ENCODE measurements at places on chromosomes 7 and 10. TPM values are rescaled to one million over a fixed set of nuclear protein-coding genes. Genes with fewer than 3 reads are reported as not detected.

Gene REPIN1
- total RNA-seq, result 101 TPM

Gene ZNF511
- 23.2 TPM for total RNA-seq

Gene GRID2IP
- not detected for total RNA-seq

Gene CALHM1
- not detected for total RNA-seq

Gene CFAP58
- total RNA-seq, result 0.49 TPM

Gene SPDYE2
- not detected for total RNA-seq

Gene PTF1A
- not detected for total RNA-seq

Gene STEAP2
- 50.0 TPM for total RNA-seq

Gene PDE6C
- not detected for total RNA-seq

Gene ASB10
- not detected for total RNA-seq

Gene CPN1
- not detected for total RNA-seq

Gene PPA1
- 158 TPM for total RNA-seq

Gene AQP1
- total RNA-seq, result 36.2 TPM

Gene MASTL
- total RNA-seq, result 10.4 TPM

Gene SDK1
- 0.24 TPM for total RNA-seq

Gene CCDC7
- total RNA-seq, result 16.2 TPM

Gene C10orf71
- total RNA-seq, result not detected

Gene ALOX5
- not detected for total RNA-seq

Gene TFEC
- under 0.01 TPM for total RNA-seq

Gene RGR
- total RNA-seq, result not detected

Gene CALN1
- not detected for total RNA-seq

Gene PSTK
- total RNA-seq, result 1.6 TPM

Gene DOCK1
- total RNA-seq, result 82.8 TPM

Gene MKI67
- 7.0 TPM for total RNA-seq

Gene IKZF1
- total RNA-seq, result not detected

Gene PHYH
- total RNA-seq, result 21.0 TPM

Gene TRPV5
- not detected for total RNA-seq

Gene NKX2-3
- not detected for total RNA-seq

Gene EIF4EBP2
- total RNA-seq, result 63.9 TPM

Gene LRMDA
- total RNA-seq, result 1.5 TPM

Gene FUOM
- total RNA-seq, result 28.4 TPM

Gene SPDYE1
- total RNA-seq, result not detected

Gene ZNF33A
- 11.3 TPM for total RNA-seq

Gene NUTM2E
- not detected for total RNA-seq

Gene SORCS1
- not detected for total RNA-seq

Gene C10orf67
- total RNA-seq, result 0.16 TPM

Gene PAOX
- 8.3 TPM for total RNA-seq

Gene TLX1
- not detected for total RNA-seq

Gene HYAL4
- not detected for total RNA-seq

Gene EBLN1
- not detected for total RNA-seq

Gene WASHC2C
- 33.6 TPM for total RNA-seq

Gene MMRN2
- 1.6 TPM for total RNA-seq

Gene ITGA8
- 92.0 TPM for total RNA-seq

Gene PLAC9
- 17.2 TPM for total RNA-seq

Gene LIPM
- not detected for total RNA-seq

Gene SEMA3D
- total RNA-seq, result 32.7 TPM

Gene IDI2
- total RNA-seq, result not detected

Gene MICU1
- 94.1 TPM for total RNA-seq

Gene CTTNBP2
- total RNA-seq, result 0.32 TPM

Gene SLC29A4
- 1.5 TPM for total RNA-seq

Gene AKR1C8
- not detected for total RNA-seq
